ENCODE measurements at places on chromosomes 16 and 17.

- peak; percentile 23 for DNase-seq
Observed at GRCh38 chr16:48053418-48053745, 102.4 kb downstream of the ABCC12 start.

DNA sequence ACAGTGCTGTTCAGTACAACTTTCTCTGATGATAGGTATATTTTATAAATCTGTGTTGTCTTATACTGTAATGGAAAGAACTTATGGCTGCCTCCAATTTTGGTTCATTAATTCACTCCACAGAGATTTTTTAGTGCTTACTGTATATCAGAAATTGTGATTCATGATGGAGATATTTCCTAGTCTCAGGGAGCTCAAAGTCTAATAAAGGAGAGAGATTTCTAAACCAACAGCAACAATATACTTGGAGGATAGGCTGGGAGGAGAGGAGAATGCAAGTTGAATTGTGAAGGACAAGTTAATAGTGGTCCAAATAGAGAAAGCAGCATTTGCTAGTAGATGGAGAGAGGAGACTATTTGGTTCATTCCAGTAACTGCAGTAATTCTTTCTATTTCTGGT lies 63.5 kb downstream of the TANC2 start:
- DNase-seq = peak; percentile 46

- DNase-seq = no peak
Observed at GRCh38 chr17:34261568-34262337, 6.7 kb downstream of the CCL2 start.

GRCh38 chr16:27729516-27730304 lies 179.8 kb downstream of the KATNIP start:
- no peak for DNase-seq

DNA sequence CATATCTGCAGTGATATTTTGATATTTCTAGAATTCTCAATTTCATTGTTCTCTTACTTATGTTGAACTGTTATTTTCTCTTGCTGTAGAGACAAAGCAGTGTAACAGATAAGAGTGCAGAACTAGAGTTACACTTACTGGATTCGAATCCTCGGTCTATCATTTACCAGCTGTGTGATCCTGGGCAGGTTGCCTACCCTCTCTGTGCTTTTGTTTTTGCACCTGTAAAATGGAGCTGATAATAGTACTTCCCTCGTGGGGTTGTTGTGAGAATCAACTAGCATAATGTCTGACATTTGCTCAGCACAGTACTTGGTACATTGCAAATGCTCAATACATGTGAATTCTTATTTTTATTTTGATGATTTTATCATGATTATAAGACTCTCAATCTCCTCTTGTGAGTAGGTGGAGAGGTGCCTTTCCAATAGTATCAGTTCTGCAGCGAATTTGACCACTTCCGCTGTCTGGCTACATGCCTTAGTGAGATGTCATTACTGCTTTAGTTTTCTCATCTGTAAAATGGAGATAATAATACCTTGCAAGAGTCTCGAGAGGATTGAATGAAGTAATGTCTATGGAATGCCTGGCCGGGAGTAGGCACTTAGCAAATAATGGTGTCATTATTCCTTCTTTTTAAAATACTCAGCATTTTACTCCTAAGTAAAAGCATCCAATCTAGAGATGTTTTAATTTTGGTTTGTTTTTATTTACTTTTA lies 312.2 kb upstream of the MAF start:
- DNase-seq = no peak

- DNase-seq = no peak
Observed at GRCh38 chr17:47289302-47289701, 34.5 kb upstream of the EFCAB13 start.

DNA sequence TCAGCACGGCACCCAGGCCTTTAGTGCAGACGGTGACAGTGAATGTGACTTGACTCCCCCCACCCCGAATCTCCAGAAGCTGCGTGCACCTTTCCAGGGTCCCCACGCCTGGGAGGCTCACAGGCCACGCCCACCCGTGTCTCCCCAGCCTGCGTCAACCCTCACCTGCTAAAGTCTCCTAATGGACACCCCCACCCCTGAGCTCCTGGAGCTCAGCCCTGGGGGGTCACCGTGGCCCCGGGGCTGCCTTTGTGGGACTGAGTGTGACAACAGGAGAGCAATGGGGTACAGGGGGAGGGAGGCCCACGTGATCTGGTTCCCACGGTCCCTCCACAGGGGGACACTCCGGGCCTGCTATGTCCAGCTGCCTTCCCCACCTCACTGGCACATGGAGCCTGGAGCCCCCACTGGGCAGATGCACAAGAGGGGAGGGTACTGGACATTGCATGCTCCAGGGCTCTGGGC lies 7.4 kb upstream of the FASN start:
- no peak for DNase-seq

DNA sequence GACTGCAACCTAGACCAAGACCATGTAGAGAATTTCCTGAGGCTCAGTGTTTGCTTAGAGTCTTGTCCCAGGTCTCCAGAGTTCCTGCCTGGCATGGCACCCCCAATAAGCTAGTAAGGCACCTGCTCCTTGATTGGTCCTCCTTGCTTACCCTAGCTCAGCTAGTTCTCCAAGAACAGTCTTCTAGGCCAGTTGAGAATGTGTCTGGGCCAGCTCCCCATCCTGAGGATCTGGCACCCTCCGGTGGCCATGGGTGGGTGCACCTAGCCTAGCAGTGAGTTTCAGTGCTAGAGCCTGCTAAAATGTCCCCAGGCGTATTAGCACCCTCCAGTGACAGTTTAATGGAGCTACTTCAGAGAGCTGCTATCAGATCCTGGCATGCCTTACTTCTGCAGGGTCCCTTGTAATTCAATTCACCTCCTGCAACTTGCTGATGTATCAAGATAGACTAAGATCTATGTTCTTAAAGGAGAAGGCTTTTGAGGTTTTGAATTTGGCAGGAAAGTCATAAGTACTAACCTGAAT lies 44.4 kb upstream of the MED13 start:
- DNase-seq = peak; percentile 81

DNA sequence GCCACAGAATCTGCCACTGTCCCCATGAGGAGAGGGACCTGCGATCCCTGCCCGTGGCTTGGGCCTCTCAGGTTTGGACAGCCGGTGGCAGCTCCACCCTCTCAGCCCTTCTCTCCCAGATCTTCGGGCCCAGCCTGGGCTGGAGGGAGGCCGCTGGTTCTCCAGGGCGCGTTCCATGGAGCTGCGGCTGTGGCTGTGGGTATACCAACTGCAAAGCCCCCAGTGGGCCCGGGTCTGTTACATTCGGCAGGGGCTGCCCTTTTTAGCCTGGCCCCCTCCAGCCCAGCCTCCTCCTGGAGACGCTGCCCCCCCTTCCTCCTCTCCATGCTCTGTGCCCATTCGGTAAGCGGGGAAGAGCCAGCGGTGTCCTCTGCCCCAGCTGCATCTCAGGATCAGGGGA lies 64.7 kb upstream of the ZNF469 start:
- DNase-seq = no peak

DNA sequence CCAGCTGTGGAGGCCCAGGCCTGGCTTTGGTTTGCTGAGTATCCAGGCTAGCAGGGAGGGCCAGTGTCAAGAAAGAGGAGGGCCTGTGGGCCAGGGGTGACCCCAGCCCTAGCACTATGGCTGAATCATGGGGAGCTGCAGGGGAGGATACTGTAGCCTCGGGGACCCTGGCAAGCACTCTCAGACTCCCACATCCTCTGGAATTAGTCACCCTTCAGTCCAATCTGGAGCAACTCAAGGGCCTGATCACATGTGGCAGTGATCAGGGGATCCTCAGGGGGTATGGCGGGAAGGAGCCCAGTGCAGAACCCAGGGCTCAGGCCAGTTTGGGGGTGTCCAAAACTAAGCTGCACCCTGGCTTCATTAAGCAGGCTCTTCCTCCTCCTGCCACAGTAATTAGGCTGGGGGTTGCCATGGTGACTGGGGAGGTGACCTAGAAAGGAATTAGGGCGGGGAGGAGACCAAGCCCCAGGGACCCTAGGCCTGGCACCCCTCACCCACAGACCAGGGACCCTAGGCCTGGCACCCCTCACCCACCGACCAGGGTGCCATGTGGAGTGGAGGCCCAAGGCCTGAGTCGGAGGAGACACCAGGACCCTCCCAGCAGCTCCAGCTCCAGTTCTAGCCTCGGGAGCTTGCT lies 5.8 kb downstream of the NLGN2 start:
- DNase-seq = peak; percentile 79

DNA sequence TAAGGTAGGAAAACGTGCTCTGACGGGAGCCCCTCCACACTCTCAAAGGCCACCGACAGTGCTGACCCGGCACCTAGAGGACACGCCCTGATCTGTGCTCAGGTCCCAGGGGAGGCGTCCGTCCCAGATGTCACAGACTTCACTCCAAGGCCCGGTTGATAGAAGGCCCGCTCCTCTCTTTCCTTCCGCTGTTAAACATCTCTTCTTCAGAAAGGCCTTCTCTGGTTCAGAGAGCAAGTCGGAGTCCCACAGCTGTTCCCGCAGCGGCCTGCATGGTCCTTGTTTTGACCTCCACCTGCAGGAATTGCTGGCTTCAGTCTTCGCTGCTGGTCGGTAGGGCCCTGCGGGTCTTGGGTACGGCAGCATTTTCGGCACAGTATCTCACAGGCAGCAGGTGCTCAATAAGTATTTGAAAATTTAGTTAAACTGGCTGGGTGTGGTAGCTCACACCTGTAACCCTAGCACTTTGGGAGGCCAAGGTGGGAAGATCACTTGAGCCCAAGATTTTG lies 88.5 kb downstream of the MRC2 start:
- no peak for DNase-seq

DNA sequence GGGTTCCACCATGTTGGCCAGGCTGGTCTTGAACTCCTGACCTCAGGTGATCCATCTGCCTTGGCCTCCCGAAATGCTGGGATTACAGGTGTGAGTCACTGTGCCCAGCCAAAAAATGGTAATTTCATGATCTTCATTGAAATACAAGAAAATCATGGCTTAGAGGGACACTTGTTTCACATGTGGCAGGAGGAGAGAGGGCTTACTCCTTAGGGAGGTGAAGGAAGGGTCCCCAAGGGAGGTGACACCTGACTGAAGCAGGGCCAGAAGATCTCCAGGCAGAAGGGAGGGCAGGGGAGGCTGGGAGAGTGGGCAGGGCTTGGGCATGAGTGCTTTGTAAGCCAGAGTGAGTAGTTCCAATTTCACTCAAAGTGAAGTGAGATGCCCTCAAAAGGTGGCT lies 20.0 kb upstream of the ITGAX start:
- no peak for DNase-seq

DNA sequence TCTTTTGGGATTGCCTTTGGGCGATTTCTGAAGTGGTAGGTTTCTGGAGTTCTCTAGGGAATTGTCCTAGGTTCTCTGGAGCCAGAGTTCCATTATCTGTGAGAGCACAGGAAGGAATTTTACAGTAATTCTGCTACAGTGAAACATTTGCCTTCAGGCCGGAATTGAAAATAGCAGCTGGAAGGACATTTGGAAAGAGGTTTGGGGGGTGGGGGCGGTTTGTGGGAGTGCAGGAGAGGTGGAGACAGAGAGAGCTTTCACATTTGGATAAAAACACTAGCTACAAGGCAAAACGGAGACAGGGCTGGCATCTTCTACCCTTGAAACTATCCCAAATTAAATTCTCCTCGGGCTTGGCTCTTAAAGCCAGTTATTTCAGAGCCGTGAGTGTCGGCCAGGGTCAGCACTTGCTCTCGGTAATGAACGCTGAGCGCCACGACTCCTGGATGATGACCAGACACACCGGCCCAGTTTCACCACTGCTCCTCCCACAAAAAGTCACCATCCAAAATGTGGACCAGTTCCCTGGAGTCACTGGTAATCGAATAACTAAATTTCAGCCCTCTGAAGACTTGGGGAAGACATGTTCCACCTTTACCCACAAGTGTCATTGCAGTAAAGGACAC lies 67.7 kb upstream of the TANC2 start:
- peak; percentile 46 for DNase-seq

DNA sequence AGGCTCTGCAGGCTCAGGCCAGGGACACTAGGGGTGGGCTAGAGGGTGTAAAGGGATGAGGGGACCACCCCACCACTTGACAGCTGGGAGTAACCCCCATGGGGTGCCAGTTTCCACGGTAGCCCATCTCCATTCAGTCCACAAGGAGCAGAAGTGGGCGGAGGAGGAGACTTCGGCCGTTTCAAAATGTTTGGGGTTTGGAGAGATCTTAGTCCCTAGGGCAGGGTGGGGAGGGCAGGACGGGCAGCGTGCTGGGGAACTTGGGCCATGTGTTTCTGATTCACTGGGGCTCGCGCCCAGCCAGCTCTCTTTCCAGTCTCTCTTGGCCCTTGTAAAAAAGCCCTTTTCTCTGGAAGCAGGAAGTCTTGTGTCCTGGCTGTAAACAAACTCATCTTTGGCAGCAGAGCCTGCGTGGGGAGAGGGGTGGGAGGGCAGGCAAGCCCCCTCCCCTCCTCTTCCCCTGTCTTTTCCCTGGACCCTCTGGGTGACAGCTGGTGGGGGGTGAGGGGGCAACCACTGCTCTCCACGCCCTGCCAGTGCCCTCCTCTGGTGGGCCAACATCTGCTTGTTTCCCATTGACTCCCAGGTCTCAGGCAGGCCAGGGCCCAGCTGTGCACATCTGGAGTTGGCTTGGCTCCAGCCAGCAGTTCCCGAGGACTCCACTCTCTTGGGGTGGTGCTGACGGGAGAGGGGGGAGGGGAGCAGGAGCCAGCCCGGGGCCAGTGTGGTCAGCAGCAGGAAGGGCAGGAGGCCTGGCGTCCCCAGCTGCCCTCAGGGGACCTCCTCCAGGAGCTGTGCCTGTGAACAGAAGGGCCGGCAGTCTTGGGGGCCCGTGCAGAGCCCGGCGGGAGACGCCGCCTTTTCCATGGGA lies 8.1 kb downstream of the CYGB start:
- peak; percentile 84 for DNase-seq

DNA sequence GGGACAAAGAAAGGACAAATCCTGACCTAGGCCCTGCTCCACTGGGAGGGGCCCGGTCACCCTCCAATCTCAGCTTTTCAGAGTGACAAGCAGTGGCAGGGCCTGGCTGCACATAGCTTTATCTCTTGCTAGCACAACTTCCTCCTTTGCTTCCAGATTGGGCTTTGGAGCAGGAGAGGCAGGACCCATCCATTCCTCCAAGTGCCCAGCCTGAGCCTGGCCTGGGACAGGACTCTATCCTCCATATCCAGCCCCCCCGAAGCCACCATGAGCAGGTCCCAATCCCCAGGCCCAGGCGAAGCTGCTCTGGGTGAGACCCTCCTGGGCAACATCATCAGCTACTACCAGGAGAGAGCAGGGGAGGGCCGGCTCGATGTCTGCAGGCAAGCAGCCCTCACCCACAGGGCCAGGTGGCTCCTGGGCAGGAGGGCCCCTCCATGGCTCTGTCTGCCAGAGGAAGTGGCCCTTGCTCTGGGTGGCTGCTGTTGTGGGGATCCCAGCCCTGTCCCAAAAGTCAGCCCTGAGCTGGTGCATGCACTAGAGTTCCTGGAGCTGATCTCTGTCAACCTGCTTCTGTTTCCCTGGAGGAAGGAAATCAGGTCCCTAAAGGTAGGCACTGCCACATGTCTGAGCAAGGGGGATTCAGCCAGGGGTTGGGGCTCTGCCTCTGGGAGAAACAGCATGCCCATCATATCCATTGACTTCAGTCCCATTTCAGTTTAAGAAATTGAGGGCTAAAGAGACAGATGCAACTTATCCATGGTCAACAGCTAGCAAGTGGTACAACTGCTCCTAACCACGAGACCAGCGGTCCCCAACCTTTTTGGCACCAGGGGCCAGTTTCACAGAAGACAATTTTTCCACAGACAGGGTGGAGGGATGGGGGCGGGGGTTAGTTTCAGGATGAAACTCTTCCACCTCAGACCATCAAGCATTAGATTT lies 58.9 kb downstream of the TK2 start:
- no peak for DNase-seq

All from AG08395 (cell line).